ENCODE measurements at places on chromosomes 13 and 19.

- no peak for DNase-seq
Measured at GRCh38 chr19:40989453-40989852, 1.6 kb upstream of the CYP2B6 start.

DNA sequence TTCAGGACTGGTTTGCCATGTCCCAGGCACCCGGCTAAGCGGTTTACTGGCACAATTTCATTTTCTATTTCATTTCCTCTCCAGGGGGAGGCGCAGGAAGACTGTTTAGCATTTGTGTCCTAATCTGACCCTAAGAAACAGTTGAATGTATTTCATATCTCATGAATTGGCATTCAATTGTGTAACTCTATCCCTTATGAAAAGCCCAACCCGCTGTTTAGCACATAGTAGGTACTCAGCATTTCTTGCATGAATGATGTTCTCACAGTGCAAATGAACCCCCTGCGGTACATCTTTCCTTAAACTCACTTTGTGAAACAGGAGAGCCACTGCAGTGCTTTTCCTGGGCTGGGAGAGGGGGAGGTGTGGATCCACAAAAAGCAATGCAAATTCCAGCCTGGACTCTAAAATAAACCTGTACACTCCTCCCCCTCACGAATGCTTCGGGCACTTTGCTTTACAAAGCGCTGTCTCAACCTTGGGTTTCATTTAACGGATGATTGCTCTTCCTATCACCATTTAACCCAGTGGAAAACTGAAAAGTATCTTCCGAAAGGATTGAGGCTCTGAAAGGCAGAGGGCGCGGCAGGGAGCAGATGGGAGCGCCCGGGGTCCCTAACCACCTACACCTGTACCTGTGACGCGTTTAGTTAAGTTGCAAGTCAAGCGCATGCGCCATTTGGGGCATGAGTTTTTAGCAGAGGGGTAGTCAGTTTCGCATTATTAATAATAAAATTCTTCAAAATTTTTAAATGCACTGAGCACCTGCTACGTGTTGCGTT, 1.2 kb upstream of the EEF2 start:
- DNase-seq, result peak; percentile 77

- DNase-seq, result no peak
Measured at GRCh38 chr13:112442483-112443090, 66.4 kb downstream of the SPACA7 start.

DNA sequence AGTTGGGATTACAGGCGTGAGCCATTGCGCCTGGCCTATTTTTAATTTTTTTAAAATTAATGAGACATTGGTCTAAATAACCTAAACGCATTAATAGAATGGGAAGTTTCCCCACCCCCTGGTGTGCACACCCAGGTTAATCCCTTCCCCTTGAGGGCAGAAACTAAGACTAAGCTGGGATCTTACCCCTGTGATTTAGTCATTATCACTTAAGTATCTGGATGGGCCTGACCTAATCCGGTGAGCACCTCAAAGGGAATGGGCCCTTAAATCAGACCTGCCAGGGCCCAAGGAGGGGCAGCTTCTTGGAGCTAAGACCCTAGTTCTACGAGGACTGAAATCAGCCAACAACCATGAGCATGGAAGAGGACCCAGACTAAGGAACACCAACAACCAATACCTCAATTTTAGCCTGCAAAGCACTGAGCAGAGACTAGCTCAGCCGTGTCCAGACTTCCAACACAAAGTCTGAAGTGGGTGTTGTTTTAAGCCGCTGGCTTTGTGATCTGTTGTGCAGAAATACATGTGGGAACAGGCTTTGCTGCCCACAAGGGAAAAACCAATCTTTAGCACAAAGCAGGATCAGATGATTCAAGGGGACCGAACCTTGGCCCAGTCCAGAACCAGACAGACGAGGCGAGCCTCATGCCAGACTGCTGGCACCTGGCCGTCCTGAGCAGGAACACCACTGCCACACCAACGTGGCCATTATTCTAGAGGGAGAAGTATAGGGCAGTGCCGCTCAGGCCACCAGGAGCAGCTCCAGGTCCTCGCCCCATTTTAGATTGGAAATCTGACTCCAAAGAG, 7.1 kb downstream of the UBE2S start:
- no peak for DNase-seq

- DNase-seq, result no peak
Measured at GRCh38 chr13:79097201-79097600, 308.9 kb downstream of the RBM26 start.

DNA sequence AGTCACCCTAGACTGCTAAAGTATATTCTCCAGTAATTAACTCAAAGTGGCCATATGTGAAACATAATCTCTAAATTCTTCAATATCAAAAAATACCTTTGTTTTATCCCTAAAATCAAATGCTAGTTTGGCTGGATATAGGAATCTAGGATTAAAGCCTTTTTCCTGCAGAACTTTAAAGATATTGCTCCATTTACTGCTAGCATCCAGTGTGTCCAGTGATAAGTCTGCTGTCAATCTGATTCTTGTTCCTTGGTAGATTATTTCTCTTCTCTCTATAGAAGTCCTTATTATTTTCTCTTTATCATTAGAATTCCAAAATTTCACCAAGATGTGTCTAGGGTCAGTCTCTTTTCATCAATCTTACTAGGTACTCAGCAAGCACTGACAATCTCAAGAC, 384.6 kb downstream of the FGF14 start:
- no peak for DNase-seq

GRCh38 chr13:49869519-49869918, 66.6 kb downstream of the SPRYD7 start:
- no peak for DNase-seq

DNA sequence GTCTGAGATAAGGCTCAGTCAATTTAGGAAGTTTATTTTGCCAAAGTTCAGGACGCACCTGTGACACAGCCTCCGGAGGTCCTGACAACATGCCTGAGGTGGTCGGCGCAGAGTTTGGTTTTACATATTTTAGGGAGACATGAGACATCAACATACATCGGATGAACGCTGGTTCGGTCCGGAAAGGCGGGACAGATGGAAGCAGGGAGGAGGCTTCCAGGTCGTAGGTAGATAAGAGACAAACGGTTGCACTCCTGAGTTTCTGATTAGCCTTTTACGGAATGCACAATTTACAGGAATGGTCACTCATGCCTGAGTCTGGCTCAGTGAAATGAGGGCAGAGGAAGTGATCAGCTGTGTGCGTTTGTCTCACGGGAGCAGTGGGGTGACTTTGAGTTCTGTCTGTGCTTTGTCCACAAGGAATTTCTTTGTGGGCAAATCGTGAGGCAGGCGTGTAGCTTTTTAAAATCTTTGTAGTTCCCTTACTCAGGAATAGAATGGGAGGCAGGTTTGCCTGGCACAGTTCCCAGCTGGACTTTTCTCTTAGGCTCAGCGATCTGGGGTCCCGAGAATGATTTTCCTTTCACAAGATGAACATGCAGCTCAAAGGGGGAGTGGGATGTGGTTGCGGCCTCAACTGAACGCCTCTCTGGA, 36.2 kb downstream of the C13orf46 start:
- DNase-seq, result no peak

GRCh38 chr19:16541526-16542044, 652 bp downstream of the CHERP start:
- DNase-seq, result no peak

DNA sequence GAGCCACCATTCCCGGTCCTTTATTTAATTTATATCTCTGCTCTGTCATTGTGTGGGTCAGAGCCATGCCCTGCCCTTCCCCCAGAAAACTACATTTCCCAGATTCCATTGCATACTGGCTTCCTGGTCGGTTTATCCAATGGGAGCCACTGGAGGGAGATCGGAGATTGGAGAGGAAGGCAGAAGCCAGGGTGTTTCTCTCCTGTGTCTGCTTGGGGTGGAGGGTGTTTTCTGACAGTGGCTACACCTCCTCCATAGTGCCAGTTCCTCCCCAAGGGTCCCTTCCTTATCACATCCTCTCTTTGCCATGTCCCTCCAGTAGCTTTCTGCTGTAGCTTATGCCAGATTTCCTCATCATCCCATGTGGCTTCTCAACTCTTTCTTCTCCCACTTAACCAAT, 19.0 kb downstream of the OLFM2 start:
- DNase-seq, result no peak

DNA sequence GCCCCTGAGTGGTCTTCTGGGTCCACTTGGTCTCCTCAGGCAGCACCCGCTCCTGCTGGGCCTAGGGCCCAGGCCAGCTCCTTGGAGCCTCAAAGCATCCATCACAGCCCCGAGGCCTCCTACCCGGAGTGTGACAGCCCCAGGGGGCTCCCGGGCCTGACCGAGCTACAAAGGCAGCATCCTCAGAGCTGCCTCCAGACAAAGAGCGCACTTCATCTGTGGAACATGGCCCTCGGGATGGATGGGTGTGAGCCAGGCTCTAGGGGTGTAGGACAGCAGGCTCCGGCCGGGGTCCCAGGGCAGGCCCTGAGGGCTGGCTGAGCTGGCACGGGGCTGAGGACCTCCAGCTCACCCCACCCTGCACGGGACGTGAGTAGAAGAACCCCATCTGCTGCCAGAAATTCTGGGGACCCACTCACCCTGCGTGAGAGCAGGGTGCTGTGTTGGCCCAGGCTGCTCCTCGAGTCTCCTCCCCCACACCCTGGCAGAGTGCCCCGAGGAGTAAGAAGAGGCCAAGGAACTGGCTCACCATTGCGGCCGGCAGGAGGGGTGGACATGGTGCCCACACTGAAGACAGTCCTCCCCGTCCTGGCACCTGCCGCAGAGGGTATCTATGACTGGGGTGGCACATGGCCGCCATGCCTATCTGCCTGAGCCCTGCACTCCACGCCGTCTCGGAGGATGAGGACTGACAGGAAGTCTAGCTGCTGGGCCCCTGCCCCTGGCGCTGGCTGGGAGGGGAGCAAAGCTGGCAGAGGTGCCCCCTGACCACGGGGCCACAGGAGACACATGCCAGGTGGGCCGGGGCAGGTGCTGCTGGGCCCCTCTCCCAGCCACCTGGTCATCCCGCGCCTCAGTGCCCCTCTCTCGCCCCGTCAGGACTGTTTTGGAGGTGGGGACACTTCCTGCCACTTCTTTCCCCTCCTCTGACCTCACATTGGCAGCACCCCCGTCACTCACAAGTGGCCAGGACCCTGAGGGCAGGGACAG, 22.3 kb downstream of the CEBPG start:
- no peak for DNase-seq

DNA sequence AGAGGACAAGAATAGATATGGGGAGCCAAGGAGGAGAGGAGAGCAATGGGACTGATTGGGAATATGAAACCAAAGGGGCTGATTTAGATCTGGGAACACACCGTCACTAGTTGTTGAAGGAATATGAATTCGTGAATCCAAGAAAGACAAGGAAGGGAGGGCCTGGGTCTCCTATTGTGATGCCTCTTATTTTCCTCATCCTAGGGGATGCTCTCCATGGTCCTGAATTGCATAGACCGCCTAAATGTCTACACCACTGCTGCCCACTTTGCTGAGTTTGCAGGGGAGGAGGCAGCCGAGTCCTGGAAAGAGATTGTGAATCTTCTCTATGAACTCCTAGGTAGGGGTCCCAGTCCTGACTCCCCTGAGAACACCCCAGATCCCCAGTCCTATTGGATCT, 21.5 kb downstream of the RYR1 start:
- DNase-seq, result no peak

- DNase-seq, result no peak
Measured at GRCh38 chr13:113187263-113187669, 21.2 kb downstream of the PCID2 start.

- DNase-seq, result no peak
Measured at GRCh38 chr13:76461999-76462398, 424.2 kb downstream of the KCTD12 start.

DNA sequence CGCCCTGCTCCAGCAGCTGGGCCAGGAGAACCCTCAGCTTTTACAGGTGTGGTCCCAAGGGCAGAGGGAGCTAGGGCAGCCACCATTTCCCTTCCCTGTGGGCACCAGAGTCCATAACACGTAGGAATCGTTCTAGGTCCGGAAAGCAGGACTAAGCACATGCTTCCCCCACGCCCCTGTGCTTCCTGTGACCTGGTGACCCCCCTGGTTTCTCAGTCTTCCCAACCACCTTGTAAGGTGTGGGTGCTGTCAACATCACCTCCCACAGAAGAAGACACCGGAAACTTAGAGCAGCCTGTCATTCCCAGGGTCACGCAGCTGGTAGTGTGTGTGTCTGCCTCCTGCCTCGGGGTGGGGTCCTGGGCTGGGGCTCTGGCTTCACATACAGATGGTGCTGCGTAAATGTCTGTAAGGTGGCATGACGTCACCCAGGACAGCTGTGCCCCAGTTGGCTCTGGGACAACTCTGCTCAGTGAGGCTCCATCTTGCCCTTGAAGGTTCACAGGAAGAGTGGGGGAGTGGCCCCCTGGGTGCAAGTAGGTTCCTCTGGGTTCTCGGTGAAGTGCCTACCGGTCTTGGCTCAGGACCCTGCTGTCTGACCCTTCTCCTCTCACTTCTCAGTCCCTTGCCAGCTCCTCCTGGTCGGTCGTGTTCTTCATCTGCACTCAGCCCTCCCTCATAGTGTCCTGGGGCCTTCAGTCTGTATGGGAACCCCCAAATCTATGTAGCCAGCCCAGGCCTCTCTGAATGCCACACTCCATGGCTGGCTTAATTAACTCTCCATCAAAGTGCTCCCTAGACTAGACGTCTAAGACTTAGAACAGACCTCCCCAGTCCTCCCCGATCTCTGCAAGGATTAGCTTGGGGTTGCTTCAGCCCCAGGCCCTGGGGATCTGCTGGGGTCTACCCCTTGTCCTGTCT, 4.0 kb downstream of the RAD23A start:
- no peak for DNase-seq

DNA sequence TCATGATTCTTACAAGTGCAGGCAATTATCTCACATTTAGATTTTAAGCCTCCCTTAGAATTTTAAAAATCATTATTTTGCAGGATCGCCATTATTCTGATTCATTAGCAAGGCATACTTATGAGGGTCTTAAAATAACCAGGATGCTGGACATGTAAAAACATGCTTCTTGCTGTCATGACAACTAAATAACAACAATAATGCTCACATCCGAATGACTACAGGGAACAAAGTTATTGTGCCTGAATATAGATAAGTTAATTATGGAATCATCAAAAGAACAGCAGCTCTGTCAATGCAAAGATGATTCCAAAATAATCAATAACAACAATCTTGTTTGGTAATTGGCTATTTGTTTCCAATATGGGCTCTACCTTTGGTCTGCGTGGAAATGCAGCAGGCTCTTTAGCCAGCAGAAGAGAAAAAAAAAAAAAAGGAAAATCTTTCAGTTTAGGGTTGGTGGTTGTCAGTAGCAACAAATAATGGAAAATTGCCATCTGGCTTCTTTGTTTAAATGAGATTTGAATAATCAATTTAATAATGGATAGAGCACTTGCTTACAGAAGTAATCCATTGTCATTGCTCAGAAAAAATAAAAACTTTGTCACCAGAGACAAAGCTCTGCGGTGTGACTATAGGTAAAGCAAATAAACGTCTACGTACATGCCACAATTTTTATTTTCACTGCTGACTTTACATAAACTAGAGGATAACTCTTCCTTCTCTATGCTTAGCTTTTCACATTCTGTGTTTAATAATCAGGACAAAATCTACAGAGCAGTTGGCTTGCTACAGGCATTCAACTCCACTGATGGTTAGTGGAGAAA, 468.9 kb upstream of the TSHZ3 start:
- no peak for DNase-seq

- DNase-seq, result no peak
Measured at GRCh38 chr13:71979616-71980015, 112.6 kb upstream of the DACH1 start.

- peak; percentile 63 for DNase-seq
Measured at GRCh38 chr19:46115396-46116106, 8.9 kb downstream of the IGFL3 start.

All from stimulated activated effector memory CD8-positive, alpha-beta T cell treated with anti-CD3 and anti-CD28 coated beads, Interleukin-12 subunit alpha, Interleukin-12 subunit beta, amount 100 ng/mL, for 72 hours (primary cell).